ENCODE measurements at places on chromosomes 16 and 17.

DNA sequence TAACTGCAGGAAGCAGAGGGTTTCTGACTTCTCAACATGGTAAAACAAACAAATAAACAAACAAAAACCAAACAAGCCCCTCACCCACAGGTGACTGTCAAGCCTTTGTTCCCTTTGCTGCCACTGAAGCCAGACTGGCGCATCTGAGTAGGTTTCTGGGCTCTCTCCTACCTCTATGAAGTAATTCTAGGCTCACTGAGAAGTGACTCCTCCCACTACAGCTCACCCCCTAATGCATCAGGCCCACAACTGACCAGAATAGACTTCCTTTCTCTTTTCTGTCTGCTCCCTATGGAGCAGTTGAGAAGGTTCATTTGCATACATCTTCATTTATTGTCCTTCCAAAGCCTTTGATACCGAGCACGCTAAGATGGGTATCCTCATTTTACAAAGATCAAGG lies 77.0 kb upstream of the CCL2 start:
- DNase-seq = no peak

- no peak for DNase-seq
Observed at GRCh38 chr16:66524601-66525164, 25.2 kb downstream of the TK2 start.

DNA sequence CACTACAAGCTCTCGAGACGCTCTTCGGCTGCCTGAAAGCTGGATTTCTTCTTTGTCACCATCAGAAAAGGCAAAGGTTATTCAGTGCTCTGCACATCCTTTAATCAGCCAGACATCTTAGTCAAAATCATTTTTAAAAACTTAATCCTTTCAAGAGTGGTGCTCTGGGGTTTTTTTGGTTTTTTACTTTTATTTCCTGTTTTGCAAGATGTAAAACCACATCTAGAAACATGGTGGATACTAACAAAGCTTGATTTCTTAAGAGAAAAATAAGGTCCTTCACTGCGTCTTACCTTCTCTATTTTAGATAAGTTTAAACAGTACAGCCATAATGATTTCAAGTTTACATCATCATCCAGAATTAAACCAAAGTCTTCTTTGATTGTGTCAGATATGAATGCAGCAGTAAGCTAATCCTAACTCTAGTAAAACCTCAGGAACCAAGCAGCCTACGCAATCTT lies 6.3 kb downstream of the ANKRD11 start:
- no peak for DNase-seq

DNA sequence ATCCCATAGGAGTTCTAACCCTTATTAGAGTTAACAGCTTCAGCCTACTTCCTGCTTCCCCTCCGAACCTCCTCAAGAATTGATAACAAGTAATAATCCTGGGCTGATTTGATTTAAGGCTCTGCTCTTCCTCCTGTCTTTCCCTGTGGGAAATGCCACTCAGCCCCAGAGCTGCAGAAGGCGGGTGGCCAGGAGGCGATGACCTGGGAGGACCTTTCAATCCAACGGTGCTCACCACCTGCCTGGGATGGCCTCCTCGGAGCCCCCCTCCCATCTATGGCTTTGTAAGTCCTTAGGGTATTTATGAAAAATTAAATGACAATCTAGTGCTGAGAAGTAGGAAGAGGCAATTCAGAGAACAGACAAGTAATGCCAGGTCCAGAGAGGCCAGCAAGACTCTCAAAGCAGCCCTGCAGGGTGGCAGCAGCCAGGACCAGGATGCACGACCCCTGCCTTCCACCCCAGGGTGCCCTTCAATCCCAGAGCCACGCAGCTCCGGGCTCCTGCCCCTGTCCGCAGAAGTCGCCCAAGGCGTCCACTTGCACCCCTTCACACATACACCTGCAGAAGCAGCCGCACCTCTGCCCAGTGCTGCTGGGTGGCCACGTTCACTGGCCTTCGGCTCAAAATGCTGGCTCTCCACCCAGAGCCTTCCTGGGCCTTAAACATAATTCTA lies 34.3 kb downstream of the ABR start:
- DNase-seq = no peak

GRCh38 chr17:55772086-55772485 lies 21.2 kb downstream of the PCTP start:
- no peak for DNase-seq

DNA sequence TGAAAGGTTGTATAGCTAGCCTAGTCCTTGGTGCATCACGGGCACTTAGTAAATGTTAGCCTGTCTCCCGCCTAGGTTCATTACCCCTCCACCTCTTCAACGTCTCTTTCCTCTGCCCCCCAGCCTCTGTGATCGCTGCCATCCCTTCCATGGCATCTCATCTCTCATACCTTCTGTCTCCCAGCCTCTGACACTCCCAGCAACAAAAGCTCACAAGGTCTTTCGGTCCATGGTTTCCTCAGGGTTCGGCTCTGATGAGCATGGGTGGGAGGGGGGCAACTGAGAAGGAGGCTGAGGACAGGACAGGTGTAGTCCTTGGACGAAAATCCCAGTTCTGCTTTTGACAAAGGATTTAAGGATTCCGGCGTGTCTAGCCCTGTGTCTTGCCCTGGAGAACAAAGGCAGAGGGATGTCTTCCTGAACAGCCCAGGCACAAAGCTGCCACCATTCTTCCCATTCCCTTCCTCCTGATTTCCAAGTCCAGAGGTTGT lies 16.7 kb downstream of the CCR7 start:
- DNase-seq = no peak

DNA sequence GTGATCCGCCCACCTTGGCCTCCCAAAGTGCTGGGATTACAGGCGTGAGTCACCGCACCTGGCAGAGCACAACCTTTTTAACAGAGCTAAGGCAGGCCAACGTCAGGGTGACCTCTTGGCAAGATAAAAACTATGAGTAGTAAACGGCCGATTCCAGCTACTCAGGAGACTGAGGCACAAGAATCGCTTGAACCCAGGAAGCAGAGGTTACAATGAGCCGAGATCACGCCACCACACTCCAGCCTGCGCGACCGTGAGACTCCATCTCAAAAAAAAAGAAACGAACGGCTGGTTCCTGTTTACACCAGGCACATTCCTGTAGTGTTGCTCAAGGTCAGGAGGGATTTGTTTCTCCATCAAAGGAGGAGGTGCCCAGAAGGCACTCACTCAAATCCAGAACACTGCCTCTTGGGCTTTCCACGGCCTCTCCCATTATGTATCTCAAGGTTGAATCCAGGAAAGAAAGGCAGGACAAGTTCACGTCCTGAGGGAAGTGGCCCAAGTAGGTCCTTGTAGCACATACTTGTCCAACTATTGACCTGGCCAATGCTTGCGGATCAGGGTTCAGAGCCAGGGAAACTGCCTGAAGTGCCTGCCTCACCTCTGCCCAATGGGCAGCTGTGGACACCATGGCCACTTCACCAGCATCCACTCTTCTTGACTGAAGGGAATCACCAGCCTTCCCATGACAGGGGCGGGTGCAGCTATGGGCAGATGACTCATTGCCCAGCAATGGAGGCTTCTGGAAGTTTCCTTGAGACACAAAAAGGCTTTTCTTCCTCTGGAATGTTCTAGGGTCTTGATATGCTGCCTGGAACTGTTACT lies 13.5 kb downstream of the KNOP1 start:
- peak; percentile 39 for DNase-seq

- DNase-seq = no peak
Observed at GRCh38 chr17:73901661-73902415, 257.6 kb upstream of the SDK2 start.

- no peak for DNase-seq
Observed at GRCh38 chr17:56641373-56641772, 47.9 kb downstream of the NOG start.

- DNase-seq = no peak
Observed at GRCh38 chr16:20918486-20919239, 18.1 kb downstream of the LYRM1 start.

GRCh38 chr17:41304091-41304490 lies 1.4 kb upstream of the KRTAP29-1 start:
- no peak for DNase-seq

GRCh38 chr17:48093341-48094045 lies 7.8 kb downstream of the CBX1 start:
- no peak for DNase-seq

- peak; percentile 32 for DNase-seq
Observed at GRCh38 chr17:57282296-57282695, 26.0 kb downstream of the MSI2 start.

- no peak for DNase-seq
Observed at GRCh38 chr17:76394166-76394565, 9.8 kb downstream of the SPHK1 start.

DNA sequence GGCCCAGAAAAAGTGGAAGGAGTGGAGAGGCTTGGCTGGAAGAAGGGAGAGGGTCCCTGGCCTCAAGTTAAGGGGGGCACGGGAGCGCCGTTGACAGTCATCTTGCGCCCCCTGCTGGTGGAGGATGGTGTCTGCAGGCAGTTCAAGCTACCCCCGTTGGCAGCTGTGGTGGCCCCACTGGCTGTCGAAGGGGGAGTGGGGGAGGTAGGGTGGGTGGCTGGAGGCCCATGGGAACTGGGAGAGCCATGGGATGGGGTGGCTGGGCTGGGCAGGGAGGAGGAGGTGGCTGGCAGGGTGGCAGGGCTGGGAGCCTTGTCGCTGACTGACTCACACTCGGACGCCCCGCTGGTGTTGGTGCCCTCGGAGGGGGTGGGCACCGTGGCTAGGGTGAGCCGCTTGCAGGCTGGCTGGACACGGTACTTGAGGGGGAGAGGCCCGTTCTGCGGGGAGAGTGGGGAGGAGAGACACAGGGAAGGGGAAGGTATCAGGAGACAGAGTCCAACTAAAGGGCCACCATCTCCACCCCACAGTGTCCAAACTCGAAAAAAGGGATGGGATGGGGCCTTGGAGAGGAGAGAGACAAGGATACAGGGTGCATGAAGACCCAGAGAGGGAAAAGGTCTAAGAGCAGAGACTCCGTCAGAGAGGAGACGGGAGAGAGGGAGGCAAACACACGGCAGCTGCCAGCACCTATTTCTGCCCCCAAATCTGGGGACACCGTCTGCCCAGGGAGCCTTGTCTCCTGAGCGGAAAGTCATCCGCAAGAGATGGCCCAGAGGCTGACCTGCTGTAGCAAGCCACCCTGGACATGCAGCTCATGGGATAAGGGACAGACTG lies 5.2 kb downstream of the CISD3 start:
- DNase-seq = peak; percentile 58

GRCh38 chr16:22961206-22961605 lies 147.2 kb downstream of the HS3ST2 start:
- DNase-seq = no peak

GRCh38 chr17:61463316-61464129 lies 11.3 kb downstream of the TBX4 start:
- no peak for DNase-seq

GRCh38 chr16:88487124-88487432 lies 34.0 kb downstream of the ZFPM1 start:
- DNase-seq = no peak

DNA sequence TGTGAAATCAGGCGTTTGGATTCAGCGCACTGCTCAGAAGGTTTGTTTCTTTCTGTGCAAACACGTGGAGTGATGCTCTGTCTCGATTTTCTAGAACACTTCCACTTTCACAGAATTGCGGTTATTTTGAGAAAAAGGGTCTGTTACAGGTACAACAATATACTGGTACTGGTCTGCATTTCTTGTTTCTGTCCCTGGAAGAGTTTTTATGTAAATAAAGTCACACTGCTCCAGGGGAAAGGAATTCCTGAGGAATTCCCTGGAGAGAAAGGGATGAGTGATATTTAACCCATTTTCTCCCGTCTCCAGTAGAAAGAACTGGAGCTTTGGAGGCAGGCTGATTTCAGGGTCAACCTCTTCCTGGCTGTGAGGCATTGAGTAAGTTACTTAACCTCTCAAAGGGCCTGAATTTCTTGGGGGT lies 16.2 kb upstream of the RMI2 start:
- DNase-seq = no peak

DNA sequence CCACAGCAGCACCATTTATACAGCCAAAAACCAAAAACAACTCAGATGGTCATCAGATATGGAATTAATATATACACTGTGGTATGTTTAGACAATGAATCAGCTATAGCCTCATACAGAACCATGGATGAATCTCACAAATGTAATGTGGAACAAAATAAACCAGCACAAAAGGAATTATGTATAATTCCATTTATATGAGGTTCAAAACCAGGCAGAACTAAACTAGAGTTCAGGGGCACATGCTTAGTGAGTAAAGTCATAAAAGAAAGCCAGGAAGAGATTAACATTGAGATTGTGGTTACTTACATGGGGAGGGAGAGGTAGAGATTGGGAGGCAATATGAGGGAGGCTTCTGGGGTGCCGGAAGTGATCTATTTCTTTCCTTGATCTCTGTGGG lies 231.1 kb downstream of the COPRS start:
- DNase-seq = no peak

DNA sequence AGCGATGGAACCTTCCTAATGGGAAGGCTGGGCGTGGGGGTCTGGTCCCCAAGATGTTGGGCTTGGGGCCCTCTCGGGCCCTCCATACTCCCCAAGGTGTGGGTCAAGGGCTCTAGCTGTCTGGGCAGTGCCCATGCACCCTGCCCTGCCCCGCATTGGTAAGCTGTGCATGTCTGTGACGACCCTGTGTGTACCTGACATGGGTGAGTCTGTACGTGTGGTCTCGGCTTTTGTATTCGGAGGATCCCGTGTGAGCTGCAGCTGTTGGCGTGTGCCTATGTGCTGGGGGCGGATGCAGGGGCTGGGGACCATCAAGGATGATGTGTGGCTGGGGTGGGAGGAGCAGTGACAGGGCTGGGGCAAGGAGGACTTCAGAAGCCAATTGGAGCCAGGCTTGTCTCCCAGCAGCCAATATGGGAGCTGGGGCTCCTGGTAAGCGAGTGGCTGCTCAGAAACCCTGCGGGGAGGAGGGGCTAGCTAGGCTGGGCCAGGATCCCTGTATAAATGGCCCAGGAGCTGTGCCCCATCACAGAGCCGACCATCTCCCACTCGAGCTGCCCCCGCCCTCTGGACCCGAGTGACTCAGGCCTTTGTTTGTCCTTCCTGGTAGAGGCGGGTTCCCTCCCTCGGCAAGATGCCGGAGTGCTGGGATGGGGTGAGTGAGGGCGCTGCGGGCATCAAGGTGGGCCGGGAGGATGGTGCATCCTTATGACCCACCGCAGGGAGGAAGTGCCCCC lies at the start of gene NDRG4:
TSS of gene NDRG4 (plus strand) at position 529 of the 737 bp plus-strand sequence. CDS start at position 635, 106 bp downstream.
- peak; percentile 57 for DNase-seq

GRCh38 chr17:78399693-78400144 lies 21.3 kb downstream of the PGS1 start:
- no peak for DNase-seq

All from SK-MEL-5 (cell line).